Cerebellar cortex (tissue), 1 donor: ENCODE measurements at places on chromosomes 6 and 20.
A peak's percentile ranks its signal among the peaks of the same experiment; 100 is the strongest.

- DNase-seq, result no peak
Observed at GRCh38 chr6:11732036-11732631, 46.5 kb downstream of the ADTRP start.

DNA sequence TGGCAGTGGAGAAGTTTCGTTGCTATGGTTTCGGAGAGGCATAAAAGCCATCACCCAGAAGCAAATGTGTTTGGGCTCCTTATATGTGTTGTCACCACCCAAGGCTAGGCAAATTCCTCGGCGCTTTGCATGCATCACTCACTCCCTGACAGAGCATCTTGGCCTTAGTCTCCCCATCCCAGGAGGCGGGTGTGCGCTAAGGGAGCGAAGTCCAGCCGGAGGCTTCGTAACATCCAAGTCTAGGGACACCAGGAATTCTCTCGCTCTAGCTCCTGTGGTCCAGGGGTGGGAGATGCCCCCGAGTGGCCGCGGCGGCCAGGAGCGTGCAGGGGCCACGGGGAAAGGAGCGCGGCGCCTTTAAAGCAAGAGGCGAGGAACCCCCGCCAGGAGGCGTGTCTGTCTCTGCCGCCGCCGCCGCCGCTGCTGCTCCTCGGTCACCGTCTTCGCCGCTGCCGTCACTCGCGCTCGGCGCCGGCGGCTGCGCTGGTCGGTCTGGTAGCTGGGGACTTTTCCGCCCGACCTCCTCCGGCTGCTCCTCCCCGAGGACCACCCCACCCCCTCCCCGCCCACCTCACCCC lies at the start of gene GRIK2:
Gene GRIK2, plus strand, starts transcription at position 458 of the 578 bp plus-strand sequence.
- DNase-seq, result peak; percentile 71

- DNase-seq, result no peak
Observed at GRCh38 chr6:170160031-170160627, 130.7 kb downstream of the DLL1 start.

GRCh38 chr6:22681761-22682160 lies 112.4 kb downstream of the HDGFL1 start:
- DNase-seq, result no peak

DNA sequence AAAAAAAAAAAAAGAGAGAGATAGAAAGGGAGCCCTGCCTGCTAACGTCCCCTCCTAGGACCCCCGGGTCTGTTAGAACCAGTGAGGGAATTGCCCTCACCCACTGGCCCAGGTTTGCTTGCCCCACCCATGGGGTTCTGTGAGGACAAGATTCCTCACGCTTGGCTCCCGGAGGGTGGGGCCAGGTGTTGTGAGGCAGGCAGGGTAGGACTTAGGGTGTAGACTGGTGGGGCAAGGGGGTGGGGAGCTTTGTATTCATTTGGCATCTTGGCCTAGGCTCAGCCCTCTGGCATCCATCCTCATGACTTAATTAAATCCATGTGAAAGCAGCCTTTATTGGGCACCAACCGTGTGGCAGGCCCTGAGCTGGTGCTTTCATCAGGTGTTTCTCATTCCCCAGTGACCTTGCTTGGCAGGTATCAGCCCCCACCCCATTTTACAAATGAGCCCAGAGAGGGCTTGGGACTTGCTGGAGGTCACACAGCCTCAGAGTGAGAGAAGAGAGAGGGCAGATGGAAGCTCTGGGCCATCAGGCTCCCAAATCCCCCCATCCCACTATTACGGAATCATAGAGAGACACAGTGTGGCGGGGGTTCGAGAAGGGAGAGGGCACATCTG lies 19.0 kb downstream of the RAB44 start:
- no peak for DNase-seq

- no peak for DNase-seq
Observed at GRCh38 chr6:75117701-75118100, 88.2 kb downstream of the COL12A1 start.

DNA sequence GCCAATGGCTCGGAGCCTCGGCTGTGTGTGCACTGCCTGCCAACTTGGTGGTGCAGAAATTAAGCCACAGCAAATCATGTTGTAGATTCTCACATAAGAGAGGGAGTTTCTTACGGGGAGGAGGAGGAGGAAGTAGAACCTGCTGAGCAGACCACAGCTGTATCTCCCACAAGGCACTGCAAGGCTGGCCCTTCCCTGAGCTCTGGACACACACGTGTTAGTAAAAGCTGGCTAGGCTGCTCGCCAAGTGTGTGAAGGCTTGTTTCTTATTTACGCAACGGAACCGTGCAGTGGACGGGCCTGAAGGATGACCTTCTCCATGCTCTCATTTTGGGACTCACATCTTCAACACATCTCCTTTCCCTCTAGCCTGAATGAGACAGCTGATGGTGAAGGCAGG lies 15.7 kb upstream of the QKI start:
- DNase-seq, result no peak

DNA sequence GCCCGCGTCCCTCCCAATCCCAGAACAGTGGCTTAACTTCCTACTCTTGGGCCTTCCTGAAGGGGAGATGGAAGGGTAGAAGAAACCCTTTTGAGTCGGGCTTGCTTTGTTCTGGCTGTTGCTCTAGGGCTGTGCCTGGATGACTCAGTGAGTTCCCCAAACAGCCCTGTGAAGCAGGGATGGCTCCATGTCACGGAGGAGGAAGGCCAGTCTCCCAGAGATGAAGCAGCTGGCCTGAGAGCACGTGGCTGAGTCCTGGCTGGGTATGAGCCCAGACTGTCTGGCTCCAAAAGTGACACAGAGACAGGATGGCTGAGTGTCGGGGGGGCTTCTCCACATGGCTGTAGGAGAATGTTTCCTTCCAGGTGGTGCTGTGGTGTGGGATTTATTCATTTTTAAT lies 4.6 kb downstream of the SYTL3 start:
- peak; percentile 79 for DNase-seq

- no peak for DNase-seq
Observed at GRCh38 chr20:41696428-41696827, 78.3 kb upstream of the CHD6 start.

GRCh38 chr6:20877008-20877937 lies 343.0 kb downstream of the CDKAL1 start:
- DNase-seq, result no peak

- no peak for DNase-seq
Observed at GRCh38 chr6:137711972-137712371, 155.1 kb upstream of the TNFAIP3 start.

DNA sequence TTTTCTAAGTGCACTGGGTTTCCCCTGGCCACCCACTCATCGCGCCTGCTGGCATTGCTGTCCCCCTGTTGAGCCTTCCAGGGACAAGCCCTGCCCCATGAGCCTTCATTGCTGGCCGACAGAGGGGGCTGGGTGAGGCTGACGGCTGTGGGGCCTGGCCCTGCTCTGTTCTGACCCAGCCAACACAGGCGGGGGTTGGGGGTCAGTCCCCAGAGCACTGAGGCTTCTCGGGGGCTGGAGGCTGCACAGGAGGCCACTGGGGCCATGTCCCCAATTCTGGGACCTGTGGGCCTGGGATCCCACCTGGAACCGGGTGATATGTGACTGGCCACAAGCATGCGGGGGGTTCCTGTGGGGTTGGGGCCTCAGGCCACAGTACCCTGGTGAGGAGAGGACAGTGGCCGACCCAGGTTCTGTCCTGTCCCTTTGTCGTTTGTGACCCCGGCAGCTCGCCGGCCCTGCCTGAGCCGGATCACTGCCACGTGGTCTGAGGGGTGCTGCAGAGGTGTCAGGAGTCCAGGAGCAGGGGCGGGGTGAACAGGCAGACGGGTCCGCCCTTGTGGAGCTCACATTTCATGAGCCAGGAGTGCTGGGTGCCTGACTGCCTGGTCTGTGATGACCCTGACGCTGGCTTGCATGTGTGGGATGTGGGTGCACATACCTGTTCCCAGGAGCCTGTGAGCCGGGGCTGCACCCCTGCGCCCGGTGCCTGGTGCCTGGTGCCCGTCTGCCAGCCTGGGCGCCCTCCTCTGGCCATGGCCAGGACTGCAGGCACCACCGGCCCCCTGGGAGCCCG lies 2.1 kb upstream of the COL20A1 start:
- DNase-seq, result no peak

DNA sequence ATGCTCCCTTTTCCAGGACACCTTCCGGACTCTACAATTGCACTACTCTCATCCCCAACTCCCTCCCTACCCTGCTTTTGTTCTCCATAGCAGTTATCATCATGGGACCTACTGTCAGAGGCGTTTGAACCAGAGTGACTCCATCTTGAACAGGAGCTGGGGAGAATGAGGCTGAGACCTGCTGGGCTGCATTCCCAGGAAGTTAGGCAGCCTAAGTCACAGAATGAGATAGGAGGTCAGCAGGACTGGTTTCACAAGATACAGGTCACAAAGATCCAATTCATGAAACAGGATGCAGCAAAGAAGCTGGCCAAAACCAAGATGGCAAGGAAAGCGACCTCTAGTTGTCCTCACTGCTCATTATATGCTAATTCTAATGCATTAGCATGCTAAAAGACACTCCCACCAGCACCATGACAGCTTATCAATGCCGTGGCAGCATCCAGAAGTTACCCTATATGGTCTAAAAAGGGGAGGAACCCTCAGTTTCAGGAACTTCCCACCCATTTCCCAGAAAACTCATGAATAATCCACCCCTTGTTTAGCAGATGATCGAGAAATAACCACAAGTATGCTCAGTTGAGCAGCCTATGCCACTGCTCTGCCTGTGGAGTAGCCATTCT lies 15.6 kb downstream of the SLC13A3 start:
- no peak for DNase-seq

DNA sequence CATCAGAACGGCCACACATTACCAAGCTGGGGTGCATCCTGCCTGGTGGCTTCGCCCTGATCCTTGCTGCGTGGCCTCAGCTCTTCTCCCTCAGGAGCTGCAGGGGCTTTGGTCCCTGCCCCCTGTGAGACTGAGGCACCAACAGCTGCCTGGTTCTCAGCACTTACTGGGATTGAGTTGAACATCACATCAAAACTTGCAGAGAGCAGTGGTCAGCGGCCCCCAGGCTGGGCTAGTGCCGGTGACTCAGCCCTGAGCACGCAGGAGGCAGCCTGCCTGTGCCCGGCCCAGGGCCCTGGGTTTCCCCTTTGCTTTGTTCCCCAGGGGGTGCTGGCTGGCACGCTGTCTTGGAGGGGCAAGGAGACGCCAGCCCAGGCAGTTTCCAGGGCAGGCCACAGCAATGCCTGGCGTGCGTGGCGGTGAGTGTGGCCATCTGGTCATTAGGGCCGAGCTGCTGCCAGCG lies 63.3 kb downstream of the DLL1 start:
- no peak for DNase-seq

DNA sequence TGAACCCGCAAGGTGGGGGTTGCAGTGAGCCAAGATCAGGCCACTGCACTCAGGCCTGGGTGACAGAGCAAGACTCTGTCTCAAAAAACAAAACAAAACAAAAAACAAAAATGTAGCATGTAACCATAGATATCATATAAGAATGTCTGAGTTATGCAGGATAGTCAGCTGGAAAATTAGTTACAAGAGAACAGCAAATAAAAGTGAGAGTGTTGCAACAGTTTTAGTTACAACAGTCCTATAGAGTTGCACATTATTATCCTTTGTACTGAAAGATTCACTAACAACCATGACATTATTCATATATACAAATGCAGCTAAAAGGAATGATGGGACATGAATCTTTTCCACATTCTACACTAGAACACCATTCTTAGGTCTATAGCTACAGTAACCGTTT lies 16.4 kb downstream of the RNF24 start:
- no peak for DNase-seq

DNA sequence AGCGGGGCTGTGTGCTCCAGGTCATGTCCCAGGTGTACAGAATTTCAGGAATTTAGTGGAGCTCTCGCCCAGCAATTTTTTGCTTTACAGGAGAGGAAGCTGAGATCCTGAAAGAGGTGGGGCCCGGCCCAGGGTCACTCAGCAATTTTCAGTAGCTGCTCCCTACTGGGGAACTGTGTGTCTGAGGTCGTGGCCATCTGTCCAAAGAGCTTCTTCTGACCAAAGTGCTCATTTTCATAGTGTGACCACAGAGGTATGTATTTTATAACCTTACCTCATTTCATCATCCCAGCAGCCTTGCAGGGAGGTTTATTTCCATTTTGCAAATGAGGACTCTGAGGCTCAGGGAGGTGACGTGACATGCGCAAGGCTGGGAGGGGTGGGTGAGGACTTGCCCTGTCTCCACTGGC lies 46.3 kb downstream of the FAM209B start:
- no peak for DNase-seq

DNA sequence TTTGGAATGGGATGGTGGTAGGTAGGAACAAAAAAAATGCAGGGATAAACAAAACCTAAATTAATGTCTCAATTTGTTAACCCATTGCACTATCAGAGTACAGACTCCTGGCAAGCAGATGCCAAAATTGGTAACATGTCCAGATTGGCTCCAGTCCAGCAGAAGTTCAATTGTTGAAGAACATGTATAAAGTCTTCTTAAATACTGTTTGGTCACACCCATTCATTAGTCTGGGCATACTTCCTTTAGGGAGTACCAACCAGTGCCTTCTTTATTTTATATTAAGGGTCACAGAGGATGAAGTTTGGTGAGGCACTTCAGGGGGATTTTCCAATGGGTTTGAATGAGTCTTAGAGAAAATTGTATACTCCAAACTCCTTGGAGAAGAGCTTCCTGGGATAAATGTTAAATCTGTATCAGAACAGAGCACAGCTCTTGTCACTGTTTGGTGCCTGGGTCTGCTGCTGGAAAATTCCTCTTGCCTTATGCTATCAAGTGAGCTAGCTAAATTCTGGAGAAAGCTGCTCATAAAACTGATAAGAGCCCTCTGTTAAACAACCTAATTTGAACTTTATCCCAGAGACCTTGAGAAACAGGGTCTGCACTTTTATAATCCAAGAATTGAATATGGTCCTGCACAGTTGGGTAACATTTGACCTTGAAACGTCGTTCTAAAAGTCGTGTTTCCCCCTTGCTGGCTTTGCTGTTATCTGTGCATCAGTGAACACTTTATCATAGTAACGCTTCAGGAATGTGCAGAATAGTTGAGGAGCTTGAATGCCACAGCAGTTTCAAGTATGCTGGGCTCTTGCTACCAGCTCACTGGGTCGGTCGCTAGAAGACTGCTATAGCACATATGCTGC lies 334.1 kb upstream of the CITED2 start:
- peak; percentile 8 for DNase-seq

DNA sequence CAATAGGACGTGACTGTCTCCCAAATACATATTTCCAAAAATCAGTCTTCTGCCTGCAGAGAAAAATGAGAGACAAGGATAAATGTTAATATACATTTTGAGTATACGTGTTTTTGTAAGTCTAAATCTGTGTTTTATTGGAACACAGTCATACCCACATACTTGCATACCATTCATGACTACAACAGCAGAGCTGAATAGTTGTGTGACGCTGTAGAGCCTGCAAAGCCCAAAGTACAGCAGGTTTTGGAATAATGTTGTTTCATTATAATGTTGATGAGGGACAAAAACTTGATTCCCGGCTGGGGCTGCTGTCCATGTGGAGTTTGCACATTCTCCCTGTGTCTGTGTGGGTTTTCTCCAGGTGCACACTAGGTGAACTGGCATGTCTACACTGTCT lies 23.8 kb upstream of the FBXO9 start:
- no peak for DNase-seq

GRCh38 chr6:143859891-143860660 lies 4.2 kb upstream of the ZC2HC1B start:
- no peak for DNase-seq

DNA sequence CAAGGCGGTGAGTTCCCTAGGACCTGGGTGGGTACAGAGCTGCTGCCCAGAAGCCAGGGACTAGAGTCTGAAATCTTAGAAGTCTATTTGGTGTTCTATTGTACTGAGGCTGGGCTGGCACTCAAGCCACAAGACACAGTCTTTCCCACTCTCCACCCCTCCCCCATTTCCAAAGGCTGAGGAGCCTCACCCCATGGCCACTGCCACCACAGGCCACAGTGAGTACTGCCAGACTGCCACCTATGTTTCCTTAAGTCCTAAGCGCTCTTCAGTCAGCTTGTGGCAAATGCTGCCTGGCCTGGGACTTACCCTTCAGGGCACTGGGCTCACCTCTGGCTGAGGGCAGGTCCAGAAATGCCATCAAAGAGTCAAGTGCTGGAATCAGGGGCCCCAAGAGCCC lies 469.3 kb downstream of the HAO1 start:
- DNase-seq, result no peak
